ENCODE measurements at places on chromosomes 7 and 10. TPM values are rescaled to one million over a fixed set of nuclear protein-coding genes. Genes with fewer than 3 reads are reported as not detected.
A peak's percentile ranks its signal among the peaks of the same experiment; 100 is the strongest.

DNA sequence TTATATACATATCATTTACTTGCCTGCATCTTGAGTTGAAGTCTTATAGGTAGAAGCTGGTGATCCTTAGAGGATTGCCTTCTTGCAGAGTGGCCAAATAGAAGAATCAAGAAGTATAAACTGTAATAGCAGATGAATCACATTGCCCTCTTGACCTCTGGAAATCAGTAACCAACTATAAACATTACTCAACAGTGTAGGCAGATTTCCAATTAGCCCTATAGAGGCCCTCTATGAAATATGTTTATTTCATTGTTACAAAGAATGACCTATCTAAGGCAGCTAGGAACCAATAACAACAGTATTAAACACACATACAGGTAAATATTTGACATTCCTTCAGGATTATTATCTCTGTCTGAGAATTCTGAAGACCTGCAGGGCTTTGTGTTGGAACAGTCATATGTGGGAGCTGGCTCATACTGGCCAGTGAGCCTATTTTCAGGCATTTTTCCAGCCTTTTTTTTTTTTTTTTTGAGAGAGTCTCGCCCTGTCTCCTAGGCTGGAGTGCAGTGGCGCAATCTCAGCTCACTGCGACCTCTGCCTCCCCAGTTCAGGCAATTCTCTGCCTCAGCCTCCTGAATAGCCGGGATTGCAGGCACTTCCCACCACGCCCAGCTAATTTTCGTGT, 7.2 kb upstream of the SRI start:
- DNase-seq, result no peak

DNA sequence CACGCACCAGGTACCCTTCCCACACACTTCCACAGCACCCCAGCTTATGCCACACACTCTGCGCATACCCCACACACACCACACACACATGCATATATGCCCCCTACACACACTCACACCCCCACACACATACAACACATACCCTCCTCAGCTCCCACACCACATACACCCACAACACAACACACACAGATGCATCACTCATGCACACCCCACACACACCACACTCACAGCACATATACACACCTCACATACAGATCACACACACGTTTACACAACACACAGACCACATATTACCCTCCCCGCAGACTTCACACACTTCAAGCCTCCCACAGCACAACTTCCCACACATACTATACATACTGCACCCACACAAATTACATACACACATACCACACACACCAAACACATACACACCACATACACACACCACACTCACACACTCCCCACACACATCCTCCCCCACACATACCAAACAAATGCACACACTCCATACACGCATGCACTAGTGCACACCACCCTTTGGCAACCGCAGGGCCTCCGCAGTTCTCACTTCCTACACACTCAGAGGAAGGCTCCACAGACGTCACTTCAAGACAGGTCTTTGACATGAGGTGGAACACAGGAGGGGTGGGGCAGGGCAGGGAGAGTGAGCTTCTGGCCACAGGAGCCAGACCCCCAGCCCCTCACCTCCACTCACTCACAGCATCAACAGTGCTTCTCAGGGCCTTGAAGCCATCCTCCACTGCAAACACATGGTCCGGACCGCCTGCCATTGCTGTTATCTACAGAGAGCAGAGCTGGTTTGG, 18.5 kb upstream of the ANTXRL start:
- DNase-seq, result peak; percentile 79

GRCh38 chr10:133259602-133259989, 17.1 kb downstream of the ADAM8 start:
- DNase-seq, result no peak

- DNase-seq, result no peak
Measured at GRCh38 chr10:88181902-88182600, 318.6 kb downstream of the PTEN start.

CNTNAP2 gene
- 0.22 TPM for total RNA-seq

GRCh38 chr10:96820765-96821164, 11.3 kb upstream of the LCOR start:
- no peak for DNase-seq

- DNase-seq, result no peak
Measured at GRCh38 chr7:130458257-130458656, 17.4 kb upstream of the CEP41 start.

HSPA14 gene
- 45.9 TPM for total RNA-seq

Data from activated naive CD8-positive, alpha-beta T cell treated with anti-CD3 and anti-CD28 coated beads for 36 hours (primary cell).